Pancreas (tissue), 10 donors: ENCODE measurements at places on chromosomes 5 and 9.

GRCh38 chr9:105503881-105504280 is 54.0 kb upstream of the FKTN start:
- no peak for DNase-seq

DNA sequence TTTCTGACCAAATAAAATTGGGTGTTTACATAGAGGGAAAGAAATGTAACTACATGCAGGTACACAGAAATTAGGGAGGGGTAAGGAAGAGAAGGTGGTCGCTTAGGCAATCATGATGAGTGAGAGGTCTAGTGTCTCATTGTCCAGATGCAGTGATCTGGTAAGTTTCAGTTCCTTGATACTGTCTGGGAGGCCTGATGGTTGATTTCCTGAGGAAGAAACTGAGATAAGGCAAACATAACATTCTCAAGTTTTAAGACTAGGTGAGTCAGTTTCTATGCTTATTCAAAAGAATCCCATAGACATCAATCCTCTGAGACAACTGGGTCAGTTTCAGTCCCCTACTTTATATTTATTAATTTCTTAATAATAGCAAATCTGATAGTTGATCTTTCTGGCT is 843.3 kb upstream of the CDH10 start:
- no peak for DNase-seq

DNA sequence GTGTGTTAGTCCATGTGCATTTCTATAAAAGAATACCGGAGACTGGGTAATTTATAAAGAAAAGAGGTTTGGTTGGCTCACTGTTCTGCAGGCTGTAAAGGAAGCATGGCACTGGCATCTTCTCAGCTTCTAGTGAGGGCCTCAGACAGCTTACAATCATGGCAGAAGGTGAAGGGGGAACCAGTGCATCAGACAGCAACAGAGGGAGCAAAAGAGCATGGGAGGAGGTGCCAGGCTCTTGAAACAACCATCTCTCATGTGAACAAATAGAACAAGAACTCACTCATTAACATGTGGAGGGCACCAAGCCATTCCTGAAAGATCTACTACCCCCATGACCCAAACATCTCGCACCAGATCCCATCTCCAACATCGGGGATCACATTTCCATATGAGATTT is 89.2 kb upstream of the IL33 start:
- DNase-seq = no peak

GRCh38 chr5:15566789-15567188 is 66.8 kb downstream of the FBXL7 start:
- DNase-seq = no peak

- no peak for DNase-seq
Measured at GRCh38 chr5:137454671-137455070, 44.5 kb downstream of the SPOCK1 start.

DNA sequence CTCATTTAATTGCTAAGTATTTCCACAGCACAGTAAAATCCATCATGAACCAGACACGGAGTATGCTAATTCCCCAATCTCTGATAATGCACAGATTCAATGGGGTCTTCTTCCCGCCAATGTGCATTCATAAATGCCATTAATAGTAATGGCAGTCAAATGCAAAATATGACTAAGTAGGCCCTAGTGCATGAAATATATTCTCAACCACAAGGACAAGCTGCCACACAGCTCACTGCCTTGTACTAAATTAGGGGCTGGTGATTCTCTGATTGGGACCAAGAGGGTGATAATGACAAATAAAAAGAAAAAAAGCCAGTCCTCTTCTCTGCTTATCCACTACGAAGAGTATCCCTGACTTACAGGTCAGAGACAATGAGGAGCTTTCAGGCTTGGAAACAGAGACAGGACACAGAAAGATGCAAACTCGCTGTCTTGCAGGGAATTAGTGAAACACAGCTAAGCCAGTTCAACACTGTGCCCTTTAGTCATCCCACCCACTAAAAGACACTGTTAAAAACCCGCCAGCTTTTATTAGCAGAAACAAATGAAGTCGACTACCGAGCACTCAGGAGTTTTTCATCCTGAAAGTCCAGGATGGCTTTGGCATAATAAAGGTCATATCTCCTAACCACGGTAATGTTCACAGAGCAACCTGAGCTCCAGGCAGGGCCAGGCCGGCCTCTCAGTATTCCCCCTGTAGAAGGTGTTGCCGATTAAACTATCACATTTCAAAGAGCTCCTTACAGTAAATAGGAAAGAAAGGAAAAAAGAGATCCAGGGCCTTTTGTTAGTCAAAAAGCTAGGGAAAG is 148.1 kb downstream of the EBF1 start:
- no peak for DNase-seq

GRCh38 chr9:130938184-130938651 is 829 bp downstream of the FIBCD1 start:
- DNase-seq = no peak

- DNase-seq = no peak
Measured at GRCh38 chr5:78549043-78549442, 99.5 kb downstream of the LHFPL2 start.
